Activated T-helper 2 cell treated with anti-CD3 and anti-CD28 coated beads, Interferon-gamma antibody, Interleukin-2, Interleukin-4, amounts not matched to agents 10 μg/mL and 5 μg/mL and 100 μg/mL, durations not matched to agents 14 hours and 24 hours and 36 hours (primary cell): ENCODE measurements at places on chromosomes 7 and 10.

DNA sequence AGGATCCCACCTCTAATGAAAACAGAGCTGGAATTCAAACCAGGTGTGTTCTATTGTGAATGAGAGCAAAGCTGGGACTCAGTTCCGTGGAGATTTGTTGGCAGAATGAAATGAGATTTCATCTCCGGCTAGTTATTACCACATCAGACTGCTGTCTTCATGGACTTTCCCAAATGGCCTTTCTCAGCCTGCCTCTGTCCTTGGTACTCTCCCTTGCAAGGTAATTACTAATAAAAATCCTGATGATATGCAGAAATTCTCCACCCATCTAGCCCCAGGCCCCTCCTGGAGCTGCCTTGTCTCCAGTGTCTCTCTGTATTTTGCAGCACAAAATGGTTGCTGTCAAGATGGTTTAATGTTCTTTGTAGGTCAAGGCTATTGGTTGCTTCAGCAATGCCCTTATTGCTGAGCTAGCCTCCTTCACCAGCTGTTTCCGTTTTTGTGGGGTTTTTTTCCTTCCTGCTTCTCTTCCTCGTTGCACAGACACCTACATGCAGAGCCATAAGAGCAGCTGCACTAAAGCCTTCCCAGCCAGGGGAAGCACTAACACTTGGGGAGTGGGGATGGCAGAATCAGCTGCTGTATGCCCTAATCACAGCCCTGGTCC, 185.0 kb upstream of the GHITM start:
- no peak for DNase-seq

- no peak for DNase-seq
These were observed 5.6 kb upstream of the DKK1 start for GRCh38 chr10:52308251-52309031.

GRCh38 chr7:15073301-15073700, 170.8 kb upstream of the DGKB start:
- DNase-seq: no peak

GRCh38 chr7:121810831-121811672, 61.9 kb upstream of the PTPRZ1 start:
- no peak for DNase-seq

GRCh38 chr7:25964483-25964991, 187.5 kb upstream of the NFE2L3 start:
- DNase-seq: no peak

DNA sequence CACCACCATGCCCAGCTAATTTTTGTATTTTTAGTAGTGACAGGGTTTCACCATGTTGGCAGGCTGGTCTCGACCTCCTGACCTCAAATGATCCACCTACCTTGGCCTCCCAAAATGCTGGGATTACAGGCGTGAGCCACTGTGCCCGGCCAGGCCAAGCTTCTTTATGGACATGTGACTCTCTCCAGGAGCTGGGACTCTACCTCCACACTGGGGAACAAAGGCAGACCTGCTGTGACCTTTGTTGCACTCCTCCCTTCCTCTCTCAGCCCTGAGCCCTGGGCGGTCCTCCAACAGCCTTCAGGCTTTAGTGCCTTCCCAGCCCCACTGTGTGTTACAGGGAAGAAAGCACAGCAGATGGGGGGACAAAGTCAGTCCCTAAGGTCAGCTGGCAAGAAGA, 55.0 kb upstream of the DUSP5 start:
- no peak for DNase-seq

- DNase-seq: no peak
These were observed 213.8 kb upstream of the ZNF804B start for GRCh38 chr7:88545663-88546062.

- no peak for DNase-seq
These were observed 484 bp upstream of the MSRB2 start for GRCh38 chr10:23094786-23095403.

- no peak for DNase-seq
These were observed 11.2 kb downstream of the GATA3 start for GRCh38 chr10:8065651-8066050.

DNA sequence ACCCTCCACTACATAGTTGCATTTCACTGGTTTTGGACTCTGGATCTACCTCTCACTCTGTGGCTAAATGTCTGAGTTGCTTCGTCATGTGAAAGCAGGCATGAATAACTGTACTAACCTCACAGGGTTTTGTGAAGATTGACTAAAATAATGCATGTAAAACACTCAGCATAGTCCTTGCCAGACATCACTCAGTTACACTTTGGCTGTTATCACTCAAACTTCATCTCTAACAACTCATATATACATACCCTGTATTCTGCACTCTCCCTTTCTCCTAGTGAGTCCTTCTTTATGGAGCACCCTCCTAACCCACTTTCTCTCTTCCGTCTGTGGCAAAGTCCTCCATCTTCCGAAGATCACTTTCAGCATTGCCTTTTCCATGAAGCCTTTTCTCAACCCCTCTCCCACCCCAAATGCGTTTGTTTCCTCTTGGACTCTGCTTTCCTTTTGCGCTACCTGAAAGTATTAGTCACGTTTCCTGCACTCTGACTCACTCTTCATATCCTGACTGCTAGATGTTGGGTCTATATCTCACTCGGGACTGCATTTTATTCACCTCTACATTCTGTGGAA, 72.6 kb downstream of the OSBPL3 start:
- peak; percentile 45 for DNase-seq

- DNase-seq: no peak
These were observed 51.1 kb downstream of the HYCC1 start for GRCh38 chr7:22962775-22963350.

GRCh38 chr7:31059551-31059950, 7.4 kb downstream of the ADCYAP1R1 start:
- DNase-seq: no peak

- DNase-seq: no peak
These were observed 10.2 kb upstream of the SEC61G start for GRCh38 chr7:54769203-54769602.

DNA sequence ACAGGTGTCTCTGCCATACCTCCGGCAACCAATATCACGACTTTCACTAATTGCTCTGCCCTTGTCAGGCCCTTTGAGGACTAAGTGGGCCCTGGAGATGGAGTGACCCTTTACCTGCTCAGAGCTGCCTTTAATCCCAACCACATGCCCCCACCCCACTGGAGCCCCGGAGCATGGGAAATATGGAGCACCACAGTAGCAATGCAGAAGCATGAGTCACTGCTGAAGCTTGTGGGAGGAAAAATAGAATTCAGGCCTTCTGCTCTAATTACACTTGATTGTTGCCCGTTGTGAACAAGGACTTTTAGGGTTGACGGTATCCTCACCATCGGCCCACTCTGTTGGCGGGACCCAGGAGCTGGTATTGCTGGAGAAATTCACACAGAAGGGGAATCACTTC, 52.5 kb upstream of the FRMD4A start:
- no peak for DNase-seq

GRCh38 chr10:16887565-16887964, 70.3 kb upstream of the RSU1 start:
- DNase-seq: no peak
